ENCODE measurements at places on chromosomes 7 and 10. TPM values are rescaled to one million over a fixed set of nuclear protein-coding genes. Genes with fewer than 3 reads are reported as not detected.

DNA sequence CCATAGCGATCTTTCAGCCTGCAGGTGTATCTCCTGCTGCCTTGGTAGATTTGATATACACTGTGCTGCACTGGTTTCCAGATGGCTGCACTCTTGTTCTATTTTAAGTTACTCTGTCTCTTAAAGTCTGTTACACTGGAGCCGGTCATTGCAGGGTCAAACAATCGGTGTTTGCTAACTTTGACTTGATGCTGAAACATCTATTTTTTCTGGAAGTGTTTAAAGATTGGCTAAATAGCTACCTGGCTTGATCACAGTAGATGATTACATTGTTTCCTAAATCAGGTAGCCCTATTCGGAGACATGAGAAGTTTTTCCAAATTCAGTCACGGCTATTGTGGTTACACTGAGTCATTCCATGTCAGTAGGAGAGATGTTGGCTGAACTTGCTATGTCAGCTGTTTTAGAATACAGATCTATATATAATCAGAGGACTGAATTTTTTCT is 574.8 kb downstream of the ETV1 start:
- no peaks in the 10 kb centered on the region for H3K4me1 ChIP-seq
- no peak for DNase-seq
- no peak overlapping the region for H3K4me3 ChIP-seq
- no peaks in the 10 kb centered on the region for H3K27me3 ChIP-seq

- H3K4me3 ChIP-seq, result no peak overlapping the region
- H3K27ac ChIP-seq, result no peak overlapping the region
- no peaks in the 10 kb centered on the region for H3K27me3 ChIP-seq
- no peak for DNase-seq
- peaks cover 46% of the 10 kb centered on the region for H3K36me3 ChIP-seq
Observed at GRCh38 chr10:21600804-21601433, 66.9 kb downstream of the MLLT10 start.

GRCh38 chr7:103474956-103475355 is 28.9 kb upstream of the SLC26A5 start:
- no peak overlapping the region for H3K27ac ChIP-seq
- no peaks in the 10 kb centered on the region for H3K4me1 ChIP-seq
- H3K27me3 ChIP-seq, result peaks cover 3% of the 10 kb centered on the region
- DNase-seq, result no peak
- H3K4me3 ChIP-seq, result no peak overlapping the region

DNA sequence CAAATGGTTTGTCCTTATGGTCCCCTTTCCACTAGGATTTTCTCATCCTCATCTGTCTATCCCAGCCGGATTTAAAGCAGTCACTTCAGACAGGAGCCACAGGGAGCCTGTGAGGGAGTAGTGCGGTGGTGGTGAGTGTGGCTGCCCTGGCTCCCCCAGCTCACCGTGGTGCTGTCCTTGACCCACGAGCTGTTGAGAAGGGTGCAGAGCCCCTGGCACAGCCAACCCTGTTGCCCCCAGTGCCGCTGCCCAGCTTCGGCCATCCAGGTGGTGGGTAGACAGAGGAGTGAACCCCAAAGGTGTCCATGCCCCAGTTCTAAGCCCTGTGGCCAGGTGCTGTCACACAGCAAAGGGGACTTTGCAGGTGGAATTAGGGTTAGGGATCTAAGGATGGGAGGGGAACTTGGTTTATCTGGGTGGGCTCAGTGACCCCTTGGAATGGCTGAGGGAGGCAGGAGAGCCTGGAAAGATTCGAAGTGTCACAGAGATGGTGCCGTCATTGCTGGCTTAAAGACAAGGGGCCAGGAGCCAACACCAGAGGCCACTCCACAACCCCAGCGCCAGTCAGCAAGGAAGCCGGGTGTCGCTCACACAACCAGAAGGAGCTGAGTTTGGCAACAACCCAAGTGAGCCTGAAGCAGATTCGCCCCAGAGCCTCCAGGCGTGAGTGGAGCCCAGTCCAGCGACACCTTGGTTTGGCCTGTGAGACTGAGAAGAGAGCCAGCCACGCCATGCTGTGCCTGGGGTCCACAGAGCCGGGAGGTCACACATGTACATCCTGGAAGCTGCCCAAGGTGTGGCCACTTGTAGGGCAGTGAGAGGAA is 142.4 kb downstream of the ADCY1 start:
- no peak overlapping the region for H3K4me3 ChIP-seq
- no peaks in the 10 kb centered on the region for H3K27me3 ChIP-seq
- H3K27ac ChIP-seq, result no peak overlapping the region
- H3K36me3 ChIP-seq, result no peaks in the 10 kb centered on the region

DNA sequence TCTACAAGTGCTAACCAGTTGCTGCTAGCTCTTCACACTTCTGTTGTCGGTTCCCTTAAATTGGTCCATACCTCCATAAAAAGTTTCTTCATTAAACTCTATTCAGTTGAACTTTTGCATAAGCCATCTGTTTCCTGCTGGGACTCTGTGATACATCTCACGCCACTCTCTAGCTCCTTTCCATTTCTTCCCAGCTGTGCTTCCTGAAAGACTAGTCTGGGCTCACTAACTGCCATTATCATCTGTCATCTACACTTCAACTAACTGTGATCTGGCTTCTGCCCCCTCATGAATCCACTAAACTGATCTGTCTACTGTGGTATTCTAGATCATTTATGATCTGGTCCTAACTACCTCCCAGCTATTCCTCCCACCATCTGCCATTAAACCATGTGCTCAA is 78.3 kb downstream of the ELAPOR2 start:
- H3K4me1 ChIP-seq, result no peaks in the 10 kb centered on the region
- H3K27me3 ChIP-seq, result no peaks in the 10 kb centered on the region
- H3K4me3 ChIP-seq, result no peak overlapping the region
- no peak overlapping the region for H3K27ac ChIP-seq
- no peaks in the 10 kb centered on the region for H3K36me3 ChIP-seq

DNA sequence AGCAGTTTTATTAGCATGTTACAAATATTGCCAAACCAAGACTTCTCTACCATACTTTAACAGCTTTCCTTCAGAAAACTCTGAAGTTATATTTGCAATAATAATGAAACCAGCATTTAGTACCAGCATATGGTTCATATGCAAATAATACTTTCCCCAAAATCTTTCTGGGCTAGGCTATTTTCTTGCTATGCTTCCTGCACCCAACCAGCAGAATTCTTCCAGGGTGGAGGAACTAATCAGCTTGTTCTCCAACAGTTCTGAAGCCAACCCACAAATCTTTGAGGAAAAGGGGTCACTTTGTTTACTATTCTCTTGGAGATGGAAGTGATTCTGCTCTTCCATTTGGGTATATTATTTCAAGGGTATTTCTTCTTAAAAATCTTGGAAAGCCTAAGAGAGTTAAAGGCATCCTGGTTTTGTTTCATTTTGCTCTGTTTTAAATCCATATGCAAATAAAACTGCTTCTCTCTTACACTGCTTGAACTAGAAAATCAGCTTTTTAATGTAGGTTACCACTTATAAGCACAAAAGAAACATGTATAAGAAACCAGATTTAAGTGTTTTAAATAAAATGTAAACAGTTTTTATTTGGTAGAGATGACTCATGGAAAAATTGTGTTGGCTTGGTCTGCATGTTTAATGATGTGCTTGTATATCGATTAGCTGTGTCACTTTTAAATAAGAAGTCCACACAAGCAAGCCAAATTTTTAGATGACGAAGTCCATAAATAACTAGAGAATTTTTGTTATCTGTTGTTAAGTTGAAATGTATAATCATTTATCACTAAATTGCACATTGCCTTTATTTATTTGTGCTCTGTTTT is 103.7 kb downstream of the HECTD2 start:
- no peaks in the 10 kb centered on the region for H3K36me3 ChIP-seq
- H3K4me3 ChIP-seq, result no peak overlapping the region
- no peak overlapping the region for H3K27ac ChIP-seq
- DNase-seq, result no peak
- H3K27me3 ChIP-seq, result no peaks in the 10 kb centered on the region

DNA sequence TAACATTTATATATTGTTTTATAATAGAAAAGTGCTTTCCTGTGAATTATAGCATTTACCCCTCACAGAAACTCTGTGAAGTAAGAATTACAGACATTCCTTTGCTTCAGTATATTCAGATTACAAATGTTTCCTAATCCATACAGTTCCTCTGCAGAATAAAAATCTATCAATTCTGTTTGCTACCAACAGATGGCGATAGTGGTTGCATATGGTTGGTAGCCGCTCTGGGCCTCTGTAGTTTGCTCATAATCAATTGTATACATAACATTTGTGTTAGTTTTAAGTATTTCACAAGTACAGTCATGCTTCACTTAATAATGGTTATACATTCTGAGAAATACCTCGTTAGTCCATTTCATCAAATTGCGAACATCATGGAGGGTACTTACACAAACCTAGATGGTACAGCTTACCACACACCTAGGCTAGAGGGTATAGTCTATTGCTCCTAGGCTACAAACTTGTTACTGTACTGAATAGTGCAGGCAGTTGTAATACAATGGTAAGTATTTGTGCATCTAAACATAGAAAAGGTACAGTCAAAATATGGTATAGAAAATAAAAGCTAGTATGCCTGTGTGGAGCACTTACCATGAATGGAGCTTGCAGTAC is 94.4 kb upstream of the STEAP4 start:
- peaks cover 8% of the 10 kb centered on the region for H3K4me1 ChIP-seq
- no peak overlapping the region for H3K4me3 ChIP-seq
- no peaks in the 10 kb centered on the region for H3K36me3 ChIP-seq
- no peak overlapping the region for H3K27ac ChIP-seq

Gene SHTN1
- polyA plus RNA-seq, result 22.6 TPM

Gene PSD
- 1.5 TPM for polyA plus RNA-seq

Gene CNPY1
- not detected for polyA plus RNA-seq

Gene UTF1
- polyA plus RNA-seq, result 0.48 TPM
